ENCODE measurements at places on chromosomes 2 and 18.

DNA sequence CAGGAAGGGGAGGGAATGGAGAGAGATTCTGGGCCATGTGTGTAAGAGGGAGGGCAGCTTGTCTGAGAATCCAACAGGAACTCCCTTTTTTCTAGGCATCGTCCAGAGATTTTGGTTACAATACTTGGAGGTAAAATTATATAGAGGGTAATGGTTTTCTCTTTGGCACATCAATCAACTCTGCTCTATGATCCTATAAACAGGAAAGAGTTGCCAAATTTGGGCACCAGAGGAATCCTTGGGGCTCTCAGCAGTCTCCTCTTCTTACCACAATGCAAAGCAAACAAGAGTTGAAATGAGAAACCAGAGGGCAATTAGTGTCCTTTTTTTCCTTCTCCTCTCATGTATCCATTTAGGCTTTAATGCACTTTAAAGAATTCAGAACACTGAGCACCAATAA, 243.4 kb downstream of the SLC8A1 start:
- H3K27ac ChIP-seq = no peak overlapping the region
- H3K4me3 ChIP-seq = no peak overlapping the region
- no peaks in the 10 kb centered on the region for H3K36me3 ChIP-seq
- H3K27me3 ChIP-seq = no peaks in the 10 kb centered on the region
- DNase-seq = no peak
- H3K4me1 ChIP-seq = peaks cover 7% of the 10 kb centered on the region

DNA sequence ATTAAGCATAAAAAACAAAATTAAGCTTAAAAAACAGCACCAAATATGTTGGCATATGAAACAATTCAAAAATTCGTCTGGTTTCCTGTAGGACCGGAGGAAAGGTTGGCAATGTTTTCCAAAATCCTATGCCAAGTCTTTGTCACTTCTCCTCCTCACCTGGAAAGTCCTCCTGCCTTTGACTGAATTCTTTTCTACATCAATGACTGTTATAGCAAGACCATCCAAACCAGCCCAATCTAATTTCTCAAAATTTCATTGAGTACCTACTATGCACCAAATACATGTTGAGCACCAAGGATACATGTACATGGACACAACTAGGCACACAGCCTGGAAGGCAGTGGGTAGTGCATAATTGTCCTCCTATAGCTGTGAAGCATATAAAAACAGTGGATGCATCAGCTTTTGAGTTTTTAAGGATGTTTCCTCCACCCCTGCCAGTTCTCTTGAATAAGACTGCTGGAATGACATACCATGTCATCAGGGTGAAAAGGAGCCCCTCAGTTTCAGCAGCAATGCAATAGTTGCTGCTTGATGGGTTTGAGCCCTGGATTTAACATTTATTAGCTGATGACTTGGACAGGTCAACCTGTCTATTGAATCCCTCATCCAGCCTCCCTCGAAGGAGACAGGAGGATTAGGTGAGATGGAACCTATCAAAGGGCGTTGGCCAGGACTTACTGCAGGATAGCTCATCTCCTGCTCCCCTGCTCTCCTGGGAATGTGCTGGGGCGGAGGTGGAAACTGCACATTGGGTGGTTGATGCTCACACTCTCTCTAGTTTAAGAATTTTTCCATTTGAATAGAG, 4.5 kb downstream of the FABP1 start:
- H3K4me1 ChIP-seq = no peaks in the 10 kb centered on the region
- H3K27ac ChIP-seq = no peak overlapping the region
- no peaks in the 10 kb centered on the region for H3K36me3 ChIP-seq
- H3K4me3 ChIP-seq = no peak overlapping the region
- H3K27me3 ChIP-seq = peaks cover 2% of the 10 kb centered on the region
- no peak for DNase-seq

DNA sequence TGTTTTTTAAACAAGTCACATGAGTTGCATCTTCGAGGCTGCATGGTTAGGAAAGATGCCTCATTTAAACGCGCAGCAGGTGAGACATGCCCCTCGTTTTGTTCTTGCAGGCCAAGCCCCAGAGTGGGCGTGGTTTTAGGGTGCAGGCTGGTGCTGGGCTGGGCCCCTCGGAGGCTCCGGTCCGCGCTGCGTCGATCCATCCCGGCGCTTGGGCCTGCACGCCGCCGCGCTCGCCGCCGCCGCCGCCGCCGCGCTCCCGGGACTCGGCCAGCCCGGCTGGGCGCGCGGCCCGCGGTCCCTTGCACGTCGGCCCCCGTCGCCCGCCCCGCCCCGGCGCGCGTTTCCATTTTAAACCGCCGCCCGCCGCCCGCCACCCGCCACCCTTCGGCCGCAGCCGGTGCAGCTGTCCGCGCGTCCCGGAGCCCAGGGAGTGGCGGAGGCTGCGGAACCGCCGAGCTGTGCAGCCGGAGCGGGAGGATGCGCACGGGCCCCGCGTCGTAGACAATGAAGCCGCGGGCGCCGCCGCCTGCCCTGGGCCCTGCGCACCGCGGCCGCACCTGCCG, 175.5 kb downstream of the AGAP1 start:
- peaks cover 10% of the 10 kb centered on the region for H3K4me1 ChIP-seq
- no peak overlapping the region for H3K27ac ChIP-seq
- H3K27me3 ChIP-seq = peaks cover 59% of the 10 kb centered on the region
- peak; percentile 59 for DNase-seq

GRCh38 chr18:49681387-49681786, 119.5 kb downstream of the LIPG start:
- no peaks in the 10 kb centered on the region for H3K36me3 ChIP-seq
- DNase-seq = no peak
- H3K4me3 ChIP-seq = no peak overlapping the region
- H3K27ac ChIP-seq = no peak overlapping the region

DNA sequence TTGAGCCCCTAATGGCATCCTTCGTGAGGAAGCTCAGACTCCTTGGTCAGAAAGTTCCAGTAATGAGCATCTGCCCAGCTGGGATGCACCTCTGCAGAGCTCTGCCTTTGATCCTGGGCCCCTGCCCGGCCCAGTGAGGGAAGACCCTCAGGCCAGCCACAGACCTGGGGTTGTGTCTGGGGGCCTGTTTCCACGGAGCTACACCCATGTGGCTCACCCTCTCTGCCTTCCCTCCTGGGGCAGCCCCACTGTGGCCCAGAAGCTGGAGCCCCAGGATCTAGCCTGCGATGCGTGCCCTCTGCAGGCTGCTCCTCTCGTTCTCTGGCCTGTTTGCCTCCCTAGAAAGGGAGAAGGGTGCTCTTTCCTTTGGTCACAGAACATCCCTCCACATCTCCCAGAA, 9.8 kb downstream of the KCNF1 start:
- H3K27me3 ChIP-seq = peaks cover 12% of the 10 kb centered on the region
- peaks cover 4% of the 10 kb centered on the region for H3K4me1 ChIP-seq
- H3K36me3 ChIP-seq = no peaks in the 10 kb centered on the region

DNA sequence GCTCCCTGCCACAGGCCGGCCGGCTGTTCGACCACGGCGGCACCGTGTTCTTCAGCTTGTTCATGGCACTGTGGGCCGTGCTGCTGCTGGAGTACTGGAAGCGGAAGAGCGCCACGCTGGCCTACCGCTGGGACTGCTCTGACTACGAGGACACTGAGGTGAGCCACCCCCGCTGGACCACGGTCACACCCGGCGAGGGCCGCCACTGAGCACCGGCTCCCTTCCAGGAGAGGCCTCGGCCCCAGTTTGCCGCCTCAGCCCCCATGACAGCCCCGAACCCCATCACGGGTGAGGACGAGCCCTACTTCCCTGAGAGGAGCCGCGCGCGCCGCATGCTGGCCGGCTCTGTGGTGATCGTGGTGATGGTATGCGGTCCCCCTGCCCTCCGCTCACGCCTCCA, 20.8 kb downstream of the ANO7 start:
- no peaks in the 10 kb centered on the region for H3K4me1 ChIP-seq
- peaks cover 3% of the 10 kb centered on the region for H3K27me3 ChIP-seq
- no peaks in the 10 kb centered on the region for H3K36me3 ChIP-seq
- no peak overlapping the region for H3K27ac ChIP-seq

- H3K36me3 ChIP-seq = no peaks in the 10 kb centered on the region
- H3K27ac ChIP-seq = no peak overlapping the region
- DNase-seq = no peak
- no peaks in the 10 kb centered on the region for H3K4me1 ChIP-seq
- H3K27me3 ChIP-seq = peaks cover 5% of the 10 kb centered on the region
Measured at GRCh38 chr2:113053666-113054065, 999 bp upstream of the IL36B start.

DNA sequence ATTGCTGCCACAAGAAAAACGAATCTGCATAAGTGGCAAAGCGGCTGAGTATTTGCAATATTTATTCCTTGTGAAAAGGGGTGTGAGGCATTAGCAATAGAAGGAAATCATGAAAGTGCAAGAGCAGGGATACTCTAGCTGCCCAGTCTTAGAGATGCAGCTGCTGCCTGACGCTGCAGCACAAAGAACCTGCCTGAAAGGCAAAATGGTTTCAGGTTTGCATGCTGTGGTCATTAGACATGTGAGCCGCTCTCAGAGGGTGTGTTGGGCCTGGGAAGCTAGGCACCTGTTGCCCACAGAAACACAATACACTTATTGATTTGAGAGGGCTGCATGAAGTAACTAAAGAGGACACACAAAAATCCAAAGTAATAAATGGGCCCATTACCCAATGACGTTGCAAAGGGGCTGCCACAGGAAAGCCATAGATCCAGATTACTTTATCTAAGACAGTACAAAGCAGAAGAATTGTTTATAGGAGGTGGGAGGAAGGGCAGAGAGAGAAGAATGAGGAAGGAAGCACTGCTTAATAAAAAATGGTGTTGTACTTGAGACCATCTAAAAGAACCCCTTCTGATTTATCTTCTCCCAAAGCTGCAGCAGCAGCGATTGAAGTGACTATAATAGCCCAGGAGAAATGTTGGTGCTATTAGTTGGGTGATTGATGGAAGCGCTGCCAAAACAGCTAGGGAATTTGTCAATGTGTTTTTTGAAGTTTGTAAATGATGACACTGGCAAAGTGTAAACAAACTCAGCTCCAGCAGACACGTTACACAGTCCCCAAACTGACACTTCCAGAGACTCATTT, 492.4 kb upstream of the ACVR2A start:
- DNase-seq = no peak
- no peak overlapping the region for H3K4me3 ChIP-seq
- H3K27ac ChIP-seq = no peak overlapping the region
- no peaks in the 10 kb centered on the region for H3K27me3 ChIP-seq
- no peaks in the 10 kb centered on the region for H3K36me3 ChIP-seq
- H3K4me1 ChIP-seq = no peaks in the 10 kb centered on the region

- no peaks in the 10 kb centered on the region for H3K4me1 ChIP-seq
- no peaks in the 10 kb centered on the region for H3K36me3 ChIP-seq
- no peaks in the 10 kb centered on the region for H3K27me3 ChIP-seq
- DNase-seq = no peak
- no peak overlapping the region for H3K4me3 ChIP-seq
Measured at GRCh38 chr18:54871231-54871630, 43.0 kb downstream of the RAB27B start.

DNA sequence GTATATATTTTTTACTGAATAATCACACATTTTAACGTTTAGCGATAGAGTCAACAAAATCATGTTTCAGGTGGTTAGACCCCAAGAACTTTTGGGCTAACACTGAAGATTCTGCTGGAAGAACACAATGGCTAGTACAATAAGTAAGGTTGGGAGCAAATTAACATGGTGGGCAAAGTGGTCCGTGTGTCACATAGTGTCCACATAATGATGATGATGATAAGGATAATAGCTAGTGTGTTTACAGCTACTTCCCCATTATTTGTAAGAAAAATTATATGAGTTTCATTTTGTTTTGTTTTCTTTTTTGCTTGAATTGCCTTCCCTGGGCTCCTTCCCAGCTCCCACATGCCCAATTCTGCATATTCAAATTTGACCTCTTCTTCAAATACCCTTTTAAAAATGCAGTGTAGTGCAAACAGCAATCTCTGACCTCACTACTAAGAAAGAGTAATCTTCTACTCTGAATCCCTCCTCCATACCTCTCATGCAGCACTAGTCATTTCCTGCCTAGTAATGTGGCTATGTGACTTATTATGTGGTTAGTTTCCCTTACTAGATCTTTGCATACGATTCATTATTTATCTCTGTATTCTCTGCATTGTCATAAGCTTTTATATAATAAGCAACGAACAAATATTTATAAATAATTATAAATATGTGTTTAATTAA, 16.9 kb upstream of the VPS54 start:
- H3K27me3 ChIP-seq = no peaks in the 10 kb centered on the region
- H3K27ac ChIP-seq = no peak overlapping the region
- H3K36me3 ChIP-seq = no peaks in the 10 kb centered on the region
- peak; percentile 87 for DNase-seq
- no peak overlapping the region for H3K4me3 ChIP-seq

DNA sequence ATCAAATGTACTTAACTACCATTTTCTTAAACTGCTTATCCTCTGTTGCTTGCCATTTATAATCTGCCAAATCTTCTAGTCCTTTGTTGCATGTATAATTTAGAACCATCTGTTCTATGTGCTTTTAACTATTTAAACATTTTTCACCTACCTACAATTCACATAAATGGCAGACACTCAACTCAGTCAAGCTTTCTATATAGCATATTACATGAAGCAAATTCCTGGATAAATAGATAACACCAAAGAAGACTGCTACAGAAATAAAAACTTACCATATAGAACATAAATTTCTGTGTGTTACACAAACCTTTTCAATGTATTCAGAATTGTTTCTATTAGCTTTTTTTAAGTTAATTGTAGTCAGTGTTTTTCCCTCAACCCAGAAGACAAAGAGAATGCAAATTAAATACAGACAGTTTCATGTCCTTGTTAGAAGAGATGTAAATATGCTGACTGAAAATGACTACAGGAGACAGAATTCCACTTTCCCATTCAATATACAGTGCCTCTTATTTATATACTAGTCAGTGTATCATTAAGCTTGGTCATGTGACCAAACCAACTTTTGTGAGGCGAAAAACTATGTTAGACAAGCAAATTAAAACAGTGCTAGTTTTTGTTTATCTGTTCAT, 2.6 kb downstream of the BAZ2B start:
- H3K27ac ChIP-seq = peak overlapping the region; percentile 98
- H3K36me3 ChIP-seq = no peaks in the 10 kb centered on the region
- H3K4me3 ChIP-seq = peak overlapping the region; percentile 88
- peaks cover 8% of the 10 kb centered on the region for H3K4me1 ChIP-seq
- peak; percentile 32 for DNase-seq

GRCh38 chr18:30862900-30863299, 179.6 kb downstream of the DSC3 start:
- no peak overlapping the region for H3K4me3 ChIP-seq
- no peak for DNase-seq
- no peaks in the 10 kb centered on the region for H3K27me3 ChIP-seq
- no peaks in the 10 kb centered on the region for H3K36me3 ChIP-seq
- no peaks in the 10 kb centered on the region for H3K4me1 ChIP-seq

DNA sequence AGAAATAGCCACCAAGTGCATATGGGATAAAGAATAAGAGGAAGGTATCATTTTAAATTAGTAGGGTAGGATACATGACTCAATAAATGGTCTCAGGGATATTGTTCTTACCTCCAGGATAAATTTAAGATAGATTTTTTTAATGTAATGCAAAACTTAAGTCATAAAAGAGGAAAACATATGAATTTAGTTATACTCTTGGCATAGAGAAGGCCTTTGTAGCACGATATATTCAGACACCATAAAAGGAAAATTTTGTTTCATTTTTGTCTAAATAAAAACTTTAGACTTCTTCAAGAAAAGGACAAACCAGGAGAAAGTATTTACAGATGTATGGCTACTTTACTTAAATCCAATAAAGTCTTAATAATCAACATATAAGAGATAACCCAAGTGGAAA, 78.5 kb upstream of the CAB39 start:
- no peaks in the 10 kb centered on the region for H3K36me3 ChIP-seq
- no peaks in the 10 kb centered on the region for H3K27me3 ChIP-seq
- H3K4me1 ChIP-seq = no peaks in the 10 kb centered on the region
- no peak overlapping the region for H3K4me3 ChIP-seq
- H3K27ac ChIP-seq = no peak overlapping the region

Measured in astrocyte (in vitro differentiated cells and primary cell).